ENCODE measurements at places on chromosomes 11 and 22.

DNA sequence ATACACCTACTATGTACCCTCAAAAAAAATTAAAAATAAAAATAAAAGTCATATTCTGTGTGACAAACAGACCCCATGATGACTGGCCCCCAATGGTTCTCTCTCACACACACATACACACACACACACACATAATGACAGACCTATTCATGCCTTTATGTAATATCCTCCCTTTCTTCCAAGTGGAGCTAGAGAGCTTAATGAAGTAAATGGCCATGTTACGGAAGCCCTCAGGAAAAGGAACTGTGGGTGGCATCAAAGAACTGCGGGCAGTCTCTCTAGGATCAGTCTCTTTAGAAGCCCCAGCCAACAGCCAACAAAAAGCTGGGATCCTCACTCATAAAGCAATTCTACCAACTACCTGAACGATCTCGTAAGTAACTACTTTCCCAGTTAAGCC is 125.5 kb downstream of the SIK3 start:
- DNase-seq, result no peak

DNA sequence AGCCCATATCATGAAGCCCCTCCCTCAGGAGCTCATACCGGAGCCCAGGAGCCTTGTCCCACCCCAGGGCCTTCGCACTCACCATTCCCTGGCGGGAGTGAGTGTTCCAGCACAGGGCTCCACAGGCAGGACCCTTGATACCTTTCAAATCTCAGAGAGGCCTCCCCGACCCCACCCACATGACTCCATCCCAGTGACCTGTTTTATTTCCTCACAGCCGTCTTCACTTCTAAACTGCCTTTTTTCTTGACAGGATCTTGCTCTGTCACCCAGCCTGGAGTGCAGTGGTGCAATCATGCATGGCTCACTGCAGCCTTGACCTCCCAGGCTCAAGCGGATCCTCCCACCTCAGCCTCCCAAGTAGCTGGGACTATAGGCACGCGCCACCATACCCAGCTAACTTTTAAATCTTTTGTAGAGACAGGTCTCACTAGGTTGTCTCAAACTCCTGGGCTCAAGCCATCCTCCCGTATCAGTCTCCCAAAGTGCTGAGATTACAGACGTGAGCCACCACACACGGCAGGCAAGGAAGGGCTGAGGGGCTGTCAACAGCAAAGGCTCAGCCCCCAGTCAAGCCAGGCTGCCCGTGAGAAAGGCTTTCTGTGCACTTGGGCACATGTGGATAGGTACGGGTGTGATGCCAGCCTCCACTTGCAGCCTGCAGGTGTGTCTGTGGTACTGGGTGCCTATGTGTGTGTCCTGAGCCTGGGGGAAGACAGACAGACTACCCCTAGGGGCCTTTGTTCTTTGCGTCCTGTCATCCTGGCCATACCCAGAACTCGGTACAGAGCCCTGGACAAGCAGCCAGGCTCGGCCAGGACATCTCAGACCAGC is 9.3 kb downstream of the RPL3 start:
- no peak for DNase-seq

- DNase-seq, result no peak
Observed at GRCh38 chr11:46902694-46903093, 15.7 kb downstream of the LRP4 start.

- no peak for DNase-seq
Observed at GRCh38 chr11:17643506-17644405, 75.6 kb upstream of the MYOD1 start.

- DNase-seq, result no peak
Observed at GRCh38 chr11:114307524-114308203, 11.5 kb downstream of the NNMT start.

DNA sequence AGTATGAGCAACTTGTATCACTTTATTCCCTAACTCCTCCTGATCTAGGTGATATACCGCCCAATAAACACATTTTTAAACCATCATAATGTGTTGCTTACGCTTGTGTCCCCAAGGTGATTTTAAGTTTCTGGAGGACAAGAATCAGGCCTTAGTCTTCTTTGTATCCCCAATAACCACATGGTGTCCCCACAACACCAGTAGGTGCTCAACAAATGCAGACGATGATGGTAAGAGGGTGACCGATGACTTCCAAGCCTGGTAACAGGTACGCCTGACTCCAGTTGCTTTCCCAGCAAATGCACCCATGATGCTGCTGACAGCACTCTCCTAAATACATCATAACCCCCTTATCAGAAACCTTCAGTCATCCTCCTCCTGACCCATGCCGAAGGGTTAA is 64.2 kb downstream of the EFCAB6 start:
- DNase-seq, result no peak

- DNase-seq, result no peak
Observed at GRCh38 chr11:72639502-72640375, 34.5 kb downstream of the PDE2A start.

GRCh38 chr11:2528301-2529050 is 83.7 kb downstream of the KCNQ1 start:
- DNase-seq, result no peak

- DNase-seq, result no peak
Observed at GRCh38 chr22:17695986-17696385, 57.4 kb downstream of the BCL2L13 start.

GRCh38 chr11:112829971-112830654 is 131.1 kb upstream of the NCAM1 start:
- DNase-seq, result no peak

DNA sequence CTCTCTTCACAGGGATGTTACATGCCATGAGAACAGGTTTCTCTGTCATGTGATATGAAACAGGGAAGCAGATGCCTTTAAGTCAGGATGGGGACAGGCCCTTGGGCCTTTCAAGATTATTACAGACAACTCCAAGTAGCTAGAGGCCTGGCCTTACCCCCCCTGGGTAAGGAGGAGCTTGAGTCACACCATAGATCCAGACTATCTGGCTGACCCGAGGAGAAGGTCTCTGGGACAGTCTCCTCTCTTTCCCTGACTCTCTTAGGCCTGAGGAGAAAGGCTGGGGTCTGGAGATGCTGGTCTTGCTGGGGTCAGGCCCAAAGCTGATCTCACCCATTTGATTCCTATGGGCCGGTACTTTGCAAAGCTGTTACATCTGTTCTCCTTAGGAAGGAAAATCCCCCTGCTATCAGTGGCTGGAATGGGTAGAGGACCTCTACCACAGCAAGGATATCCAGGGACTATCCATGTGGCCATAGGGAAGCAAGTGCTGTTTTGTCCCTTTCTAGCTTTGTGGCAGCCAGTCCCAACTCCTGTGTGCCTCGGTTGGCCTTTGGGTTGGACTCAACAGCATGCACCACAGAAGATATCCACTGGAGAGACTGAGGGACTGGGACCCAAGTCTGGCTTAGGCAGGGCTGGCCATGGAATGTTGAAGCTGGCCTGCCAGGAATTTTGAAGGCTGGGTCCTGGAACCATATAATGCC is 25.2 kb downstream of the RELT start:
- no peak for DNase-seq

GRCh38 chr11:37409124-37409523 is 811.1 kb upstream of the RAG2 start:
- DNase-seq, result no peak
